ENCODE measurements at places on chromosomes 3 and 15.
A peak's percentile ranks its signal among the peaks of the same experiment; 100 is the strongest.

DNA sequence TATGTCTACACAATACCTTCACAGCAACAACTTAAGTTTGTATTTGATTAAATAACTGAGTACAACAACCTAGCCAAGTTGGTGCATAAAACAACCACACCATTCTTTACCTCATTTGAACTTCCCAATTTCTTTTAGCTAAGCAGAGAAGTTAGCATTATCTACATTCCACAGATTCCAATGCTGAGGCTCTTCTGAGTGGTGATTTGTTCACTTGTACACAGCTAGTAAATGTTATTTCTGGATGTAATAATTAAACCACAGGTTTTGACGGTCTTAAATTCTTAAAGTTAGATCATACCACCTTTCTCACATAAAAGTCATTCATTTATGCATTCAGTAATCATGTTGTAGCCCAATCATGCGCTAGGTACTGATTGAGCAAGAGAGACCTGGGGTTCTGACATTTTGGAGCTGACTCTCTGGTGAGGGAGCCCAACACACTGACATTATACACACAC, 102.5 kb downstream of the SST start:
- DNase-seq = peak; percentile 46

DNA sequence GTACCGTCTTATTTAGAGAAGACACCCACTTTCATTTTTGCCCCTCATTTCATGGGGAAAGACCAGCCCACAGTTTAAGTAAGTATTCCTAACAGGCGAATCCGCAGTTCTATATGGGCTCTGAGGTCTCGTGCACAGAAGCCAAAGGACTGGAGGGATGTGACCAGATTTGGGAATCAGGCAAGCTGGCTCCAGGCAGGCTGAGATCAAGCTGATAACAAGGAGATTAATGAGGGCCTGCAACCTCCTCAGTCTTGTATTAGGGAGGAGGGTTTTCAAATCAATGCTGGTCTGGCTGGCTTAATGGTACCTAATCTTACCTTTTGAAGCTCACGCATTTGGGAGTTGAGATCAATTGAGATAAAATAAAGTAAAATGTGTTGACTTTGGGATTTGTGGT, 15.3 kb downstream of the ST8SIA2 start:
- DNase-seq = no peak

GRCh38 chr15:56211960-56212550, 31.6 kb downstream of the RFX7 start:
- DNase-seq = no peak

DNA sequence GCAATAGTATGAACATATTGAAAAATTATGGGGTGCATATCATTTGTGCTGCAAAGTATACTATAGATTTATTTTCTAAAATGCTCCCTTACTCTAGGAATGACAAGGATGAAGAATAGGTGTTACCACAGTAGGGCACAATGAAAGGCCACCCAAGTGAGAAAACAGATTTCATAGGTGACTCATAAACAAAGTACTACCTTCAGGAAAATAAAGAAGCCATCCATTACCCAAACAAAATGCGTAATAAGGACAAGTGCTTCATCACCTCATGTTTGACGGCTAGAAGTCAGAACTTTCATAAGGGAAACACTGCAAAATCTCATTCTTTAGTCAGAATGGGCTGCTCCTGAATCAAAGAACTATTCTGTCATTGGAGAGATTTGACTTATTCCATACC, 116.6 kb downstream of the MFSD1 start:
- no peak for DNase-seq

DNA sequence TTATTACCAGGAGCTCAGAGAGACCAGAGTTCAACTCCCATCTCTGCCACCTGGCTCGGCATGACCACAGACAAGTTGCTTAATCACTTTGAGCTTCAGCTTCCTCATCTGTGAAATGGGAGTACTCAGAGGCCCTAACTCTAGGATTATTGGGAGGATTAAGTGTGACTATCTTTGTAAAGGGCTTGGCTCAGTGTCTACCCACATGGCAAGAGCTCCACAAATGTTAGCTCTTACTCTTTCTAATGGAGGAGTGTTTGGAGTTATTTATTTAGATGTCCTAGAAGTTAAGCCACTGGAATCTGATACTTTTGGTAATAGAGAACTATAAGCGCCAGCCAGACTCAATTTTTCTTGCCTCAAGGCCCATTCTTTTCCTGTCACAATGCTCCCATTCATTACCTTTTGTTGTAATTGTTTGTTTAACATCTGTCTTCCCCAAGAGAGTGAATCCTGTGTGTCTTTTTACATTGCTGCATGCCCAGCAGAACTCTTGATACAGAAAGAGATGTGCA, 12.3 kb upstream of the LMCD1 start:
- DNase-seq = no peak

DNA sequence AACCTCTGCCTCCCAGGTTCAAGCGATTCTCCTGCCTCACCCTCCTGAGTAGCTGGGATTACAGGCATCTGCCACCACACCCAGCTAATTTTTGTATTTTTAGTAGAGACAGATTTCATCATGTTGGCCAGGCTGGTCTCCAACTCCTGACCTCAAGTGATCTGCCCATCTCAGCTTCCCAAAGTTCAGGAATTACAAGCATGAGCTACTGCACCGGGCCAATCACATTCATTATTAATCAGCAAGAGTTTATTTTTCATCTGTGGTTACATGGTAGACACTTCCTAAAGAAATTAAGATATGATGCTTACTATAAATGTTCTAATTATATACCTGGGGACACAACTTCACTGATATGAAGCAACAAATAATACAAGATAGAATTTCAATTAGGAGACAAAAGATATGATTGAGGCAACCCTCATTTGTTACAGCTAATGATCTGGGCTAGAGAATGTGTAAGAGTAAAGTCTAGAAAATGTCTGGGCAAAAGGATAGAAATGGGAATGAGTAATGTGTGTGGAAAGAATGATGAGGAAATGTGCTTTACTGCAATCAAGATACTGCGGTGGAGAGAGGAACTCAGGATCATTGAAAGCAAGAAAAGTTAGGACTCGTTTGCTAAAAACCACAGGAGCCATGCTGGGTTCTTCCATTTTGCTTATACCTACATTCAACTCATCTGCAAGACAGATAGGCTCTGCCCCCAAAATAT, 366.8 kb downstream of the ZIC1 start:
- no peak for DNase-seq

- no peak for DNase-seq
These were observed 23.6 kb downstream of the TIMP4 start for GRCh38 chr3:12135029-12135657.

GRCh38 chr15:47711655-47712054, 5.7 kb upstream of the SEMA6D start:
- DNase-seq = no peak

- no peak for DNase-seq
These were observed 365.0 kb upstream of the EPHA6 start for GRCh38 chr3:96449346-96449745.

GRCh38 chr3:55968331-55968730, 481.2 kb upstream of the WNT5A start:
- DNase-seq = no peak

- no peak for DNase-seq
These were observed 100.8 kb upstream of the SOX2 start for GRCh38 chr3:181610973-181611265.

- no peak for DNase-seq
These were observed 17.1 kb upstream of the DCBLD2 start for GRCh38 chr3:98918586-98918985.

GRCh38 chr15:66135664-66136063, 117.9 kb downstream of the MEGF11 start:
- no peak for DNase-seq

DNA sequence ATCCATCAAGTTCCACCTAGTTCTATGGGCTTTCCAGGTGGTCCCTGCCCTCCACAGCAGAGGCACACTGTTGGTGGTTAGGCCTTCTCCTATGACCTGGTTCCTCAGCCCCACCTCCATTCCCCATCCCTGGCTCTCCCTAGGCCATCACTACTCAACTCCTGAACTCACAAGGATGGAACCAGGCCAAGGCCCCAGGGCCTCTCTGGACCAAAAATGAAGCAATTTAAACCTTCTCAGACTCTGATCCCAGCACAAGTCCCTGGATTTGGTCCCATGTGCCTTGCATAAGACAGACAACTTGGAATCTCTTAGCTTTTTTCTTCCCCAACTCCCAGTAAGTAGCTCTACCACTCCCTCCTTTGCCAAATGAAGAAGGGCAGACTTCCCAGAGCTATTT, 14.4 kb upstream of the ACAN start:
- no peak for DNase-seq

DNA sequence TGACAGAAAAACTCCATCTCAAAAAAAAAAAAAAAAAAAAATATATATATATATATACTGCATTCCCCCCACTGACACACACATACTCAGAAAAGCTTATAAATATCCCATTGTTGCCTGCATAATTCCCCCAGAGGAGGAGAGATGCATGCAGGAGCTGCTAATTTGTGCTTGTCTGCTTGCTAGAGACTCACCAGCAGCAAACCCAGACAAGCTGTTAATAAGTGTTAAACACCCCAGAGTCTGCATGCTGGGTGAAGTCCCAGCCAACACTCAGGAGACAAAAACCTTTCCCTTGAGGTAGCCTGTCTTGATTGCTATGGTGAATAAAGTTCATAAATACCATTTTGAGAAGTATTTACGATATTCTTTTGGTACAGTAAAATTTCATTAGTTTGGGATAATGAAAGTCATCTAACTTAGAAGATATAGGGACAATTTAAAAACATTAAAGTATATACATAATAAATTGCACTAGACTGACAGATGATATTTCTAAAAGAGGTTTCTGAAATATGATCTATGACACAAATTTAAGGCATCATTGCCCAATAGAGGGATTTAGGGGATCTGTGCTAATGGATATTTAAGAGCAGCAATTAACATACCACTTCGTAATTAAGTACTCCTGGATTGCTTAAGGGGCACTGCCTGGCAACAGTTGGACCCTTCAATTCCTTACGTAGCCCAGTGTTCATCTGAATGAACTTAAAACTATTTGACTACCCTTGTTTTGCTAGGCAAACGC, 400.0 kb upstream of the C2CD4B start:
- no peak for DNase-seq

DNA sequence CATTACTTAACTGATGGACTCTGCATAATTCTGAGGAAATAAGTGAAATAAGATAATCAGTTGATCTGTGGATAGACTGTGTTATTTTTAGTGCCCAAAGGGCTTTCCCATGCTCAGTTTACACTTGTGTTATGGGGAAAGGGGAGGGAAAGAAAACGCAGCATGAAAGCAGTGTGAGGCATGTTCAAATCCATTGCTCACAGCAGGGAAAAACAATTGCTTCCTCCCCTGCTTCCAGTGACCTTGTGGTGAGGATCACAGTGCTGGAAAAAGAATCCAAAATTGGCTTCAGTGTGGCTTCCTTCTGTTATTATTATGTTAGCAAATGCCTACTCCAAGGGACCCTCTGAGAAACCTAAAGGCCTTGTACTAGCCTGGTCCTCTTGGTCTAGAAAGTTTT, 285.1 kb upstream of the CDIN1 start:
- no peak for DNase-seq

GRCh38 chr3:64244011-64244942, 19.0 kb upstream of the PRICKLE2 start:
- DNase-seq = no peak

DNA sequence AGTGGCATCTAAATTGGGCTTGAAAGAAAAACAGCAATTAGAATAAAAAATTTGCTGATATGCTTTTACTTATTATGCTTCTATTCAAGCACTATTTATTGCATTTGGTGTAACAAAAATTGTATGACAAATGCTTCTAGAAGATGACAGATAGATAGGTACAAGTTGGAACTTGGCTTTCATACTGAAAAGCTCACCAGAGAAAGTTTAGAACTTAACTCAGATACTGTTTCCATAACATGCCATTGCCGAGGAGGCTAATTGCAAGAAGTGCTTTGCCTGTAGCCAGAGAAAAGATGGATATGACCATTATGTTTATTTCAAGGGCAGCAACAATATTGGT, 123.8 kb downstream of the NFKBIZ start:
- no peak for DNase-seq

DNA sequence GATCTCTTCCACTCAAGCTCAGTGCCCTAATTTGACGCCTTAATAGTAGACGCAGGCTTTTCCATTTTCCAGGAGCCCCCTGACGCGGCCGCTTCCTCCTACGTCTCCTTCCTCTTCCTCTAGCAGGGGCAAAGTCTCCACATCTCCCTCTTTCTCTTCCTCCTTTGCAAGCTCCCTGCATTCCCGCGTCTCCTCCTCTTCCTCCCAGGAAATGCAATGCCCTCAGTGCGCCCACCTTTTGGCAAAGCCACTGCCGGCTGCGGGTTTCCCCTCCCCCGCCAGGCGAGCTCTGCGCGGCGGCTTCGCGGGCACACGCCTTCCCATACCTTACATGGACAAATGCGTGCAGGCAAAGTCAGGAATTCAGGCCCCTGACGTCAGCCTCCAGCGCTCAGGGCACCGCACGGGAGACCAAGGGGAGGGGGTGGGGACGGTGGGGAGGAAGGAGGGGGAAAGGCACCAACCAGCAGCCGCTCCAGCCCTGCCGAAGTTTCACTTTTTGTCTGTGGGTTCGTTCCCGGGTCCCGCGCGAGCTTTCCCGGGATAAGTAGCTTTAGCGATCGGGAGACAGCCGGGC, 432 bp upstream of the LPP start:
- DNase-seq = peak; percentile 91

DNA sequence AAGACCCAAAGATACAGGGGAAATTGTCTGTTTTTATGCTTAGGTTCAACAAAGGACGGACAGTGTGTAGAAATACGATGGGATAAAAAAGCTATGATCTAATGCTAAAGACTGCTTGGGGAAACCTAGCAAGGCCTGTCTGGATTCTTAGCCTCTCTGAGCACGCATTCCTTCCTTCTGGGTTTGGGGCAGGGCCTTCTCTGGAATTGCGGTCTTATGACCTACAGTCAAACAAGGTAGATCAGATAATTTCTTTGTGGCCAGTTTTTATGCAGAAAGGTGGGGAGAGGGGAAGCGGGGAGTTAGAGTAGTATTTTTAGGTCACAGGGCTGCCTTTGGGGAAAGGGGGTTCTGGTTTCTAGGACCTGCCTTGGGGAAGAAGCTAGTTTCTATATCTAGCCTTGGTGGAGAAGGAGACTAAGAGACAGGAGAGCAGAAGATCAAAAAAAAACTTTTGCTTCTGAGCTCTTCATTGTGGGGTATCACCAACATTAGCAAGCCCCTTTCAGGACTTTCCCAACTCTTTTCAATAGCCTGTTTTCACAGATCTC, 39.1 kb upstream of the LIPC start:
- no peak for DNase-seq

DNA sequence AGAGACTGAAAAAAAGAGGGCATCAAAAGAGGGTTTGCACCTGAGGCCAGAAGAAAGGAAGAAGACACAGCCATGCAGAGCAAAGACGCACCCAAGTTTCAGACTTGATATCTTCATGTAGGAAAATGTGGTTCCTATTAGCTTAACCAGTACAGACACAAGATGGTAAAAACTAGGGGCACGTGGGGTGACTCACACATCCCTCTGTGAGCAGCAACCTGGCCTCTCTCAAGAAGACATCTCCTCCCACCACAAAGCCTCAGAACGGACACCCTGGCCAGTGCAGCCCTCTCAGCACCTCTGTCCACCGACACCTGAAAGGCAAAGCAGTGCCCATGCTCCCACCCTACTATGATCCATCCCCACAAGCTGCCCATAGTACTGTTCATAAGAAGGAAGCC, 33.3 kb downstream of the GLB1 start:
- DNase-seq = peak; percentile 48

GRCh38 chr3:122589297-122589696, 11.8 kb downstream of the PARP15 start:
- no peak for DNase-seq

- DNase-seq = peak; percentile 42
These were observed 40.6 kb downstream of the ADIPOQ start for GRCh38 chr3:186882881-186883685.

- no peak for DNase-seq
These were observed 708.5 kb downstream of the SQOR start for GRCh38 chr15:46343196-46343935.
